ENCODE measurements at places on chromosomes 16 and 17.

DNA sequence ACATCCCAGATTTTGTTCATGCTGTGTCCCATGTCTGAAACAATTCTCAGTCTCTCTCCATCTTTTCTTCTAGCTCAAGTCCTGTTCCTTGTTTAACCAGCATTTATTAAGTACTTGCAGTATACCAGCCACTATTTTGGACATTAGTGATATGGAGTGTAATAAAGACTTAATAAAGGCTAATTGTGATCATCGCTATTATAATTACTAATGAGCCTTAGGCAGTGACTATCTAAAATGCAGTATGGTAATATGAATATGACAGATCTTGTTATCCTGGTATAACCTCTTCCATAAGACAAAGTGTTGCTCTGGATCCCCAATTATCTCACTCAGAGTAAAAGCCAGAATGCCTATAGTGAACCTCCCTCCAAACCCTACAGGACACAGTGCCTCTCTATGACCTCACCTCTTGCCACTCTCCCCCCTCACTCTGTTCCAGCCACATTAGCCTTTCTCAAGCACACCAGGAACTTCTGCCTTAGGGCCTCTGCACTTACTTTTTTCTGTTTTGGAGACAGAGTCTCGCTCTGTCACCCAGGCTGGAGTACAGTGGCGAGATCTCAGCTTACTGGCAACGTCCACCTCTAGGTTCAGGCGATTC, 1.8 kb upstream of the FLOT2 start:
- no peak overlapping the region for H3K4me3 ChIP-seq
- H3K27ac ChIP-seq, result no peak overlapping the region
- no peaks in the 10 kb centered on the region for H3K27me3 ChIP-seq

DNA sequence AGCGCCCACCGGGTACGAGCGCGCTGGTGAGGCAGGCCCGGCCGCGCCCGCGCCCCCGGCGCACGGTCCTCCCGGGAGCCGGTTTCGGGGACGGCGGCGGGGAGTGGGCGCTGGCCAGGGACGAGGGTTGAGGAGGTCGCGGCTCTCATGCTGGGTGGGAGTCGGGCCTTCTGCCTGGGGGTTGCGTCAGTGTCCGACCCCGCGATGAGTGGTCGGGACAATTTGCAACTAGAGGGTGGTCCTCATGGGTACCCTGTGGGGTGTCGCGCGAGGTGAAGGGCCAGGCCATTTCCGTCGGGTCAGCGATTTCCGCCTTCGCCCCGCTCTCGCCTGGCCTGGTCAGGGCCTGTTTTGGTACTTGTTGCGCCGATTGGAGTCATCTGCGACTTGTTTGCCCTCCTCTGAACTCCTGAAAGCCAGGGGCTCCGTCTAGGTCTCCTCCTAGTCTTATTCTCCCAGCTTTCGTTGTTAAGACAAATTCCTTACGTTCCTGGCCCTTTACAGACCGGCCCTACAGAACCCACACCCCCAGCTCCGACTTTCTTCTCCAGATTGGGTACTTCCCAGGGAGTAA, 14.9 kb downstream of the NAA60 start:
- no peaks in the 10 kb centered on the region for H3K27me3 ChIP-seq
- peaks cover 12% of the 10 kb centered on the region for H3K4me1 ChIP-seq
- H3K27ac ChIP-seq, result peak overlapping the region; percentile 93
- DNase-seq, result peak; percentile 82

- peaks cover 5% of the 10 kb centered on the region for H3K4me1 ChIP-seq
- H3K27me3 ChIP-seq, result no peaks in the 10 kb centered on the region
- DNase-seq, result no peak
- no peaks in the 10 kb centered on the region for H3K36me3 ChIP-seq
- no peak overlapping the region for H3K27ac ChIP-seq
- H3K4me3 ChIP-seq, result no peak overlapping the region
Measured at GRCh38 chr17:50949128-50949988, 83.2 kb upstream of the TOB1 start.

GRCh38 chr16:55773859-55774549, 58.9 kb downstream of the CES1 start:
- DNase-seq, result no peak
- no peaks in the 10 kb centered on the region for H3K36me3 ChIP-seq
- H3K4me1 ChIP-seq, result no peaks in the 10 kb centered on the region
- no peak overlapping the region for H3K4me3 ChIP-seq
- no peaks in the 10 kb centered on the region for H3K27me3 ChIP-seq

GRCh38 chr17:3003296-3004149, 59.9 kb downstream of the OR1D5 start:
- peaks cover 2% of the 10 kb centered on the region for H3K36me3 ChIP-seq
- no peaks in the 10 kb centered on the region for H3K27me3 ChIP-seq
- DNase-seq, result no peak
- no peak overlapping the region for H3K27ac ChIP-seq
- H3K4me1 ChIP-seq, result no peaks in the 10 kb centered on the region
- no peak overlapping the region for H3K4me3 ChIP-seq

GRCh38 chr17:32609085-32609484, 122.3 kb downstream of the CDK5R1 start:
- H3K36me3 ChIP-seq, result no peaks in the 10 kb centered on the region
- H3K27me3 ChIP-seq, result no peaks in the 10 kb centered on the region
- no peak overlapping the region for H3K4me3 ChIP-seq
- H3K27ac ChIP-seq, result no peak overlapping the region
- peaks cover 4% of the 10 kb centered on the region for H3K4me1 ChIP-seq

- no peak for DNase-seq
- H3K4me1 ChIP-seq, result no peaks in the 10 kb centered on the region
- no peaks in the 10 kb centered on the region for H3K36me3 ChIP-seq
- H3K27ac ChIP-seq, result no peak overlapping the region
Measured at GRCh38 chr17:79039886-79040285, 15.9 kb downstream of the C1QTNF1 start.

GRCh38 chr16:83907111-83907510, 8.2 kb downstream of the MLYCD start:
- H3K4me1 ChIP-seq, result peaks cover 7% of the 10 kb centered on the region
- no peaks in the 10 kb centered on the region for H3K36me3 ChIP-seq
- DNase-seq, result no peak
- no peaks in the 10 kb centered on the region for H3K27me3 ChIP-seq
- no peak overlapping the region for H3K4me3 ChIP-seq
- no peak overlapping the region for H3K27ac ChIP-seq

DNA sequence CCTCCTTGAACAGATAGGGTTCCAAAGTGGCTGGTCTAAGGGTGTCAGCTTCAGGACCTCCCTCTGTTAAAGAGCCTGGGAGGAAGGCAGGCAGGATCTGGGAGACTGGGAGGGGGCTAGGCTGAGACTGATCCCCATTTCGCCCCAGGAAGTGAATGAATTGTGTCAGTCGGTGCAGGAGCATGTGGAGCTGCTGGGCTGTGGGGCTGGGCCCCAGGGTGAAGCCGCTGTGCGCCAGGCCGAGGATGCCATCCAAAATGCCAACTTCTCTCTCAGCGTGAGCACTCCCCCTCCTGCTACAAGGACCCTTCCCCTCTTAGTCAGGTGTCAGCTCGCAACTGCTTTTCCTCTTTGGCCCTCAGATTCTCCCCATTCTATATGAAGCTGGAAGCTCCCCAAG, 6.1 kb downstream of the CARMIL2 start:
- H3K27me3 ChIP-seq, result no peaks in the 10 kb centered on the region
- no peak overlapping the region for H3K4me3 ChIP-seq
- H3K36me3 ChIP-seq, result no peaks in the 10 kb centered on the region
- no peak overlapping the region for H3K27ac ChIP-seq
- H3K4me1 ChIP-seq, result peaks cover 2% of the 10 kb centered on the region

- no peak for DNase-seq
- peaks cover 17% of the 10 kb centered on the region for H3K27me3 ChIP-seq
- no peak overlapping the region for H3K27ac ChIP-seq
Measured at GRCh38 chr16:982145-983043, 824 bp downstream of the SOX8 start.

- H3K27me3 ChIP-seq, result no peaks in the 10 kb centered on the region
- H3K4me1 ChIP-seq, result no peaks in the 10 kb centered on the region
- no peak overlapping the region for H3K4me3 ChIP-seq
Measured at GRCh38 chr16:77238593-77238992, 39.4 kb downstream of the SYCE1L start.

- H3K27ac ChIP-seq, result no peak overlapping the region
- peak; percentile 76 for DNase-seq
- peaks cover 6% of the 10 kb centered on the region for H3K4me1 ChIP-seq
Measured at GRCh38 chr17:9239793-9240658, 218.7 kb downstream of the NTN1 start.

- H3K4me3 ChIP-seq, result no peak overlapping the region
- no peak for DNase-seq
- H3K27me3 ChIP-seq, result no peaks in the 10 kb centered on the region
- H3K4me1 ChIP-seq, result no peaks in the 10 kb centered on the region
- H3K27ac ChIP-seq, result no peak overlapping the region
Measured at GRCh38 chr16:57027067-57027466, 37.7 kb downstream of the NLRC5 start.

DNA sequence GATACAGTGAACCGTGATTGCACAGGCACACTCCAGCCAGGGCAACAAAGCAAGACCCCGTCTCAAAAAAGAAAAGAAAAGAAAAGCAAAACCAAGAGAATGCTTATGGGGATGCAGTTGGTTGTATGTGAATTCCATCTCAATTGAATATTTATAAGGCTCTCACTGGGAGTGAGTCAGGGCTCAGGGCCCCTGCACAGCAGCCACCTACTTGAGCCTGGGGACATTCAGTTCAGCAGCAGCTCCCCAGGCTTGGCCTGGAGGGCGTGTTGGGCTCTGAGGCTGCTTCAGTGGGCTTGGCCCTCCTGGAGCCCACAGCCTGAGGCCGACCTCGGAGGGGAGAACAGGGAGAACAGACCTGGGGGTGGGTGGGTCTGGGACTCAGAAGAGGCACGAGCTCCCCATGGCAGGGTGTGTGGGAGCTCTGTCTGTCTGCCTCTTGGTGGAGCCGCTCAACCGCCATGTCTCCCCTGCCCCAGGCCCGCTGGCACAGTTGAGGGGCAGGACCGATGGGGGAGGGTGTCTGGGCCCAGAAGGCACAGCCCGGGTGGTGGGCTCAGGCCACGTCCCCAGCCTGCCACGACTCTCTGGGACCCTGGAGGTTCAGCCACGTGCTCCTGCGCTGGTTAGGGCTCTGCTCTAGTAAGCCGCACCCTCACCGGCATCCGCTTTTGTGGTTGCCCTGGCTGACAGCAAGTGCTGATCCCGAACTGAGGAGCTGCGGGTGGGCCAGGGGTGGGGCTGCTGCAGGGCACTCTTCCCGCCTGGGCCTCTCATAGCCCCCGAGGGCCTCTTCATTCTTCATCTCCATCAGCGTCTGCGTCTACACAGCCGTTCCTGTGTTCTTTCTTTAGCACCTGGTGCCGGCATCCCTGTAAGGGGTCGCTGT, 24.8 kb downstream of the ZFPM1 start:
- H3K36me3 ChIP-seq, result no peaks in the 10 kb centered on the region
- DNase-seq, result no peak
- no peak overlapping the region for H3K4me3 ChIP-seq
- H3K27me3 ChIP-seq, result no peaks in the 10 kb centered on the region
- no peaks in the 10 kb centered on the region for H3K4me1 ChIP-seq

GRCh38 chr16:57906382-57907316, 64.3 kb downstream of the CNGB1 start:
- H3K36me3 ChIP-seq, result no peaks in the 10 kb centered on the region
- H3K27me3 ChIP-seq, result no peaks in the 10 kb centered on the region
- no peak overlapping the region for H3K4me3 ChIP-seq
- H3K4me1 ChIP-seq, result no peaks in the 10 kb centered on the region
- no peak overlapping the region for H3K27ac ChIP-seq

DNA sequence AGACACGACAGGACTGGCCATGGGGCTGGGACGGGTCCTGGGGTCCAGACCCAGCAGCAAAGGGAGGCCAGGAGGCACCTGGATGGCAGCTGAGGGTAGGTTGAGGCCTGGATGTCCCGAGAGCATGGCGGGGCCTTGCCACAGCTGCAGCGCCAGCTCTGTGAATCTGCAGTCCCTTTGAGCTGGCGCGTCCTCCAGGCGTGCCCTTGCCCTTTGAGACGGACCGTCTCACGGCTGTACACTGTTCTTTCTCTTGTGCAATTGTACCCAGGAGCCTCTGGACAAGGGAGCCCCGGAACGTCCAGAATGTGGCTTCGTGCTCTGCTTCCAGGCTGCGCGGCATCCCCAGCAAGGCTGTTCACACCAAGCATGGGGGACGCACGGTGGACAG, 69.5 kb upstream of the CIBAR2 start:
- no peaks in the 10 kb centered on the region for H3K36me3 ChIP-seq
- no peak overlapping the region for H3K27ac ChIP-seq
- DNase-seq, result no peak

DNA sequence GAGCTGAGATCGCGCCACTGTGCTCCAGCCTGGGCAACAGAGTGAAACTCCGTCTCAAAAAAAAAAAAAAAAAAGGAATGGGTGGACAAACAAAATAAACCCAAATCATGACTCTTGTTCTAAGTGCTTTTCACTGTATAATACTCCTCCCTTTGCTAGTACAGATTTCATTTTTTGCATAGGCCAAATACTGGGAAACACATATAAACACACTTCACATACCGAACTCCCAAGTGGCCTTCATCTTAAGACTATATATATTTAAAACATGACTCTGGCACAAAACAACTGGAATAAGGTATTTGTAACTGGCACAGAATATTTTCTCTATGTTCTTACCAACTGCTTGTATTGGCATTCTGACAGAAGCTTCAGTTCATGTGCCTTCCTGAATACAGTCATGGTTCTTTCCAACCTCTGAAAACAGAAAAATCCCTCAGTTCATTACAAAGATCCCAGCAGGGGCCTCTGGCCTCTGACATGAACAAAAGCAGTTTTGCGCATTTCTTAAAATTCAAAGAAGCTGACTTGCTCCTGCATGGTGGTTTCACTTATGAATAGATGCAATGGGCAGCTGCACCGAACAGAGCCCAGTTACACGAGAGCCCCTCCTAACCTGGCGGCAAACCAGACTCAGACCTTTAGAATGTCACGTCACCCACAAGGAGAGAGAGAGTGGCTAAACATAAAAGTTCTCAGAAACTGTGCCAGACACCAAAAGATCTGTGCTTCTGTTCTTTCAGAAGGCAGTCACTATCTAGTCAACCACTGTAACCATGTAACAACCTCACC, 19.1 kb upstream of the COPRS start:
- H3K27ac ChIP-seq, result no peak overlapping the region
- H3K36me3 ChIP-seq, result peaks cover 12% of the 10 kb centered on the region
- H3K4me3 ChIP-seq, result no peak overlapping the region
- no peaks in the 10 kb centered on the region for H3K4me1 ChIP-seq
- DNase-seq, result no peak
- H3K27me3 ChIP-seq, result no peaks in the 10 kb centered on the region

GRCh38 chr17:77476931-77477805, 336.4 kb downstream of the SEC14L1 start:
- peaks cover 1% of the 10 kb centered on the region for H3K36me3 ChIP-seq
- no peaks in the 10 kb centered on the region for H3K27me3 ChIP-seq
- peak overlapping the region; percentile 9 for H3K27ac ChIP-seq
- peak; percentile 59 for DNase-seq
- peaks cover 40% of the 10 kb centered on the region for H3K4me1 ChIP-seq
- no peak overlapping the region for H3K4me3 ChIP-seq

GRCh38 chr16:81410643-81411293, 33.8 kb upstream of the CMIP start:
- no peaks in the 10 kb centered on the region for H3K27me3 ChIP-seq
- H3K36me3 ChIP-seq, result no peaks in the 10 kb centered on the region
- DNase-seq, result peak; percentile 39
- H3K4me1 ChIP-seq, result peaks cover 2% of the 10 kb centered on the region
- H3K27ac ChIP-seq, result no peak overlapping the region
